ENCODE measurements at places on chromosomes 2 and 18.
A peak's percentile ranks its signal among the peaks of the same experiment; 100 is the strongest.

- no peak for DNase-seq
Observed at GRCh38 chr2:195307751-195308150, 349.3 kb upstream of the SLC39A10 start.

- no peak for DNase-seq
Observed at GRCh38 chr2:232668805-232669444, 28.2 kb upstream of the GIGYF2 start.

DNA sequence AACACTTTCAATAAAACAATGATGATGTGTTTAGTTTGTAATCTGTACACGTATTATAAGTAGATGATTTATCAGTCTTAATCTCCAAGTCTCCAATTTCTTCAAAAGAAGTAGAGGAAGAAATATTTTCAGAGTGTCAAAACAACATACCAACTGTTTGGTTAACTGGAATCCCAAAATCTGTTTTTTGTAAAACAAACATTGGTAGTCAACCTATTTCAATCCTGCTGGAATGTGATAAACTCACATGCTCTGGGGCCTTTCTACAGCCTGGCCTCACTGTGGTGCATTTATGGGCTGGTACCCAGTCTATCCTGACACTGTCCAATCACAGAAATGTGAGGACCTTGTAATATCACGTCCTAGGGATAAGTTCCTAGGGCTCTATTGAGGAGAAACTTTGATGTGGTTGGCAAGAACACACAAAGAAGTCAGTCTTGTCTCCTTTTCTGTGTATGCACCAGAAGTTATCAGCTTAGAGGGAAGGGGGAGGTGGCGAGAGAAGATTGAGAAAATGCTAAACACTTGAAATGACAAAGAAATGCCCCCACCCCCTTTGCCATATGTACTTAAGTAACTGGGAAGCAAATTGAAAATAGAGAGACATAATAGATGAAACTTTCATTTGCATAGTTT, 47.2 kb downstream of the PRKRA start:
- no peak for DNase-seq

GRCh38 chr18:54647176-54647575, 56.1 kb downstream of the DYNAP start:
- DNase-seq = no peak

- no peak for DNase-seq
Observed at GRCh38 chr2:226427538-226428307, 371.9 kb downstream of the IRS1 start.

- DNase-seq = no peak
Observed at GRCh38 chr2:179995741-179996515, 11.2 kb downstream of the CWC22 start.

- no peak for DNase-seq
Observed at GRCh38 chr2:205646680-205647079, 35.6 kb upstream of the NRP2 start.

GRCh38 chr2:25743132-25743830, 69.9 kb upstream of the DTNB start:
- DNase-seq = no peak

GRCh38 chr2:53969285-53969967, 1.4 kb downstream of the PSME4 start:
- DNase-seq = no peak

- DNase-seq = peak; percentile 54
Observed at GRCh38 chr2:230910546-230911177, 14.4 kb downstream of the GPR55 start.

- no peak for DNase-seq
Observed at GRCh38 chr2:113829761-113830160, 60.1 kb upstream of the ACTR3 start.

DNA sequence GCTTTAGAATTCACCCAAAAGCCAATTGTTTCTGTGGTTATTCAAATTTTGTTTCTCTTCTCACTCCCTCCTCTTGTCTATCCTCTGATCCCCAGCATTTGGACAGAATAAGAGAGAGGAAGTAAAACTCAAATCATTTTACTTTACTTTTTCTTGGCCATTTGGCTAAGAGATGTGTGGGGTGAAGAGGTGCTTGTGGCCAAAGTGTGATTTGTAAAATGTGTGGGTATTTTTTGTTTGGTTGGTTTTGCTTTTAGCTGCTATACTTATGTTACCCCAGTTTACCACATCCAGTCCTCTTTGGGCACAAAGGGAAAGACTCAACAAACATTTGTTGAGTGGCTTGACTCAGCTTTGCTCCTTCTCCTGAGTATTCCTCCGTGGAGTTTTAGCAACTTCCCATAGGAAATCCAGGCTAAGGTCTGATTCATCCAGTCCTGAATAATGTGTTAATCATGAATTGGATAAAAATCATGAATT, 109.1 kb upstream of the CYP1B1 start:
- DNase-seq = no peak

GRCh38 chr2:174493549-174494331, 6.9 kb upstream of the GPR155 start:
- no peak for DNase-seq

GRCh38 chr2:227153758-227154486, 10.1 kb downstream of the COL4A4 start:
- DNase-seq = no peak

- no peak for DNase-seq
Observed at GRCh38 chr2:120465989-120466703, 120.2 kb downstream of the INHBB start.

DNA sequence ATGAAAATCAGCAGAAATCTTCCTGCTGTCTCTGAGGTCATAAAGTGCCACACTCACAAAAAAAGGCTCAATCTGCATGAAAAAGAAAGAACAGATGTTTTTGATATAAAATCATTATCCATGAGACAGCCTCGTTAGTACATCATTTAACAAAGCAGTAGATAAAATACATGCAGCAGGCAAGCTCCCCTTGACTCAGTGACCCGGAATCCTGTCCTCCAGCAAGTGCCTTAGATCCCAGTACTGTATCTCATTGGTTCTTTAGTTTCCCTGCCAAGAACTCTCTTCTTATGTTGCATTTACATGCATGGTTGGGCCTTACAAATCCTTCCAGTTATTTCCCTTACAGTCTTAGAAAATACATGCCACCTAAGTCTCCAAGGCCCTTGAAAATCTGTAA, 148.9 kb upstream of the CCDC195 start:
- no peak for DNase-seq

GRCh38 chr2:168461178-168461941, 5.3 kb downstream of the CERS6 start:
- DNase-seq = no peak

DNA sequence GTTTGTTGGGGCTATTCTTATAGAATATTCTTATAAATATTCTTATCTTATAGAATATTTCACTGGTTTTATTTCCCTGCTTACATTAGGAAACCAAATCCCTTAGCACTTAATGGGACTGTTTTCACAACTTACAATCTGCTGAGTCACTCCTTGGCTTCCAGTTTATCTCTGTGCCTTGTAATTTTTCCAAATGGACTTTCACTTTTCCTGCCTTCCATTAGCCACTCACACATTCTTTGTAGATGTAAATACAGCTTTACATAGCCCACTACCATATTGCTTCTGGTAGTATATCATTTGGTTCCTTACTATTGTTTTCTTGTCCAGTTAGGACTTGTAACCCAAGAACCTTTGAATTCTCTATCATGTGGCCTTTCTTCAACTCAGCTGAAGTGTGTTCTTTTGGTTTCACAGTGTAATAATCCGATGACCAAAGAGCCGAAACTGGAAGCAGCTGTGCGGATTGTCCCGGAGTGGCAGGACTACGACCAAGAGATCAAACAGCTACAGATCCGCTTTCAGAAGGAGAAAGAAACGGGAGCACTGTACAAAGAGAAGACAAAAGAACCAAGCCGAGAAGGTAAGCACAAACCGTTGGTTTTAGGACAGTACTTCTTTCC, 96.1 kb downstream of the UGGT1 start:
- DNase-seq = no peak

- no peak for DNase-seq
Observed at GRCh38 chr2:233025706-233026105, 6.8 kb upstream of the NEU2 start.

DNA sequence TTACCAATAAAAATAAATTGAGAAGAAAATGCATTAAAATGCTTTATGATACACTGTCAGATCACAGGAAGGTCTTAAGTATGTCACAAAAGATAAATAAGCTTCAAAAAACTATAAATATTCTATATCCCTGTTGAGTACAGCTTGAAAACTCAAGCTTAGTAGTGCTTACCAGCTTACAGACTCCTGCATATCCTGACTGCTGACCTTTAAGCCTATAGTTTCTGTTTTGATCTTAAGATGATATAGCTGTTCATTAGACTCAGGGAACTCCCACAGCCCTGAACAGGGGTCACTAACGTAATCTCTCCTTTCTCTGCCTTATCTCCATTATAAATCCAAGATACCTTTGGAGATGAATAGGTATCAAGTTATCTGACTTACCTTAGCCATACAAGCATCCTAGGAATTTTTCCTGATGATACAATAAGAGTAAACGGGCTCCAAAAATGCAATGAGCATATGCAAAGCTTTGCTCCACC, 93.7 kb upstream of the RBBP8 start:
- DNase-seq = no peak

GRCh38 chr18:57188851-57189557, 42.1 kb downstream of the BOD1L2 start:
- no peak for DNase-seq

- DNase-seq = no peak
Observed at GRCh38 chr2:73993376-73993775, 8.7 kb downstream of the TET3 start.

DNA sequence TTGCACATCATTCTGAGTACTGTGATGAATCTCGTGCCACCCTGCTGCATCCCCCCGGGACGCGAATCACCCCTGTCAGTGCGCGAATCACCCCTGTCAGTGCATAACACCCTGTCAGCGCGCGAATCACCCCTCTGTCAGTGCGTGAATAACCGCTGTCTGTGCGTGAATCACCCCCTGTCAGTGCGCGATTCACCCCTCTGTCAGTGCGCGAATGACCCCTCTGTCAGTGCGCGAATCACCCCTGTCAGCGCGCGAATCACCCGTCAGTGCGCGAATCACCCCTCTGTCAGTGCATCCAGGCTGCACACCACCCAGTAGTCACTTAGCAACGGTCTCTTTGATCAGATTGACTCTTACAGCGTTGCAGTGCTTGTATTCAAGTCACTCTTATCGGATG, 134.4 kb upstream of the TPO start:
- DNase-seq = peak; percentile 28

GRCh38 chr18:12258719-12259705, 4.9 kb downstream of the CIDEA start:
- no peak for DNase-seq

DNA sequence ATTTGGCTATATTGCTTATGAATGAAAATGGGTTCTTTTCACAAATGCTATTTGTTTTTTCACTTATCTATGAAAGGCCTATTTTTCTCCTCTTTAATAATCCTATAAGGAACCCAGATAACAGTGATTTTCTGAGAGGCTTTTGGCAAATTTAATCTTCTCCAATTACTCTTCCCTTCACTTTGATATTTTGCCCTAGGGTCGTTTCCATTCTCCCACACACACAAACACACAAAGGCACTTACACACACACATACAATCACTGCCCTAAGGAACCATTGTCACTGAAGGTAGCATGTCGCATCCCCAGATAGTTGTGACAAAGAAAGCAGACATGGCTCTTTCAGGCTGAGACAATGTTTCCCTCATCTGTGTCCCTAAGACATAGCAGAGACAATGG, 170.1 kb upstream of the PGAP1 start:
- DNase-seq = no peak

DNA sequence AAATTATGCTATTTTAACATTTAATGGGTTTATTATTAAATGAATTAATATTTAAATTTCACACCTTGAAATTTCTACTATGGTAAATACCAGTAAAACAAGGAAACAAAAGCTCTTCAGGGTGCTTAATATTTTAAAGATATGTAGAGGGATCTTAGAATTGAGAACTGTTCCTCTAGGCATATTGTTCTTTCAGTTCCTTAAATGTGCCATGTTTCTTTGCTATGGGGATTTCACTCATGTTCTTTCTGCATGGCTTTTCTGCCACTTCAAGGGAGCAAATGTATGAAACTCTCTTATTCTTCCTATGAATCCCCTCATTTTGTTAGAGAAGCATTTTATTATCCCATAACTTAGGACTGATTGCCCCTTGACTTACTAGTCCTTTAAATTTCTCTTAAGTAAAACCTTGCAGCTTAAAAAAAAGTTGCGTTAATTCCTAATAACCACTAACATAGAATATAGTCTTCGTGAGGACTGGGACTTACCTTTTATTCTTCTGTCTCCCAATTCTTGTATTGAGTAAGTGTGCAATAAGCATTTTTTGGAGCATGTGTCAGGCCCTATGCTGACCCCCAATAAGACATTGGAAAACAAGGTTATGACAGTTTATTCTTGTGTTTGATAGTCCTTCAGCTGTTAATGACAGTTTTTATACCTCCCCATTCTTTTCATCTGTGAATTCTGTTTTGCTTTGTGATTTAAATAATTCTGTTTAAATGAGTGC, 95.7 kb downstream of the BIRC6 start:
- no peak for DNase-seq

GRCh38 chr2:17611036-17611435, 70.5 kb downstream of the VSNL1 start:
- no peak for DNase-seq

- peak; percentile 59 for DNase-seq
Observed at GRCh38 chr2:104976603-104977120, 61.2 kb upstream of the MRPS9 start.

GRCh38 chr2:122136056-122136455, 380.6 kb downstream of the TSN start:
- no peak for DNase-seq

DNA sequence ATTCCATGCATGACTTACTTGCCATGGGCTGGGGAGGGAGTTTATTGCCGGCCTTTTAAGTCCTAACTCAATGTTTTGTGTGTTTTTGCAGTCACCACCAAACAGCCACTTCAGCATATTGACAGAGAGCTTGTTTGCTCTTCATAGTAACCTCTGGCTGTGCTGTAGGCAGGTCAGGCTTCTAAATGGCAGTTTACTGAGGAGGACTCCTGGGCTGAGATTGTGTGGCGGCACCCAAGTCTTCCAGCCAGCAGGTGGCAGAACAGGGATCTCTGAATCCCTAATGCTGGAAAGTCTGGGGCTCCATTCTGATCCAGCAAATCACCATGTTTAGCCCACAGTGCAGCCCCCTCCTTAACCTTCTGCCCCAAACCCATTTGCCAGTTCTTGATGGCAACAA, 121.2 kb downstream of the CAPN13 start:
- no peak for DNase-seq

GRCh38 chr2:69164061-69164778, 151.2 kb downstream of the ANTXR1 start:
- DNase-seq = no peak

DNA sequence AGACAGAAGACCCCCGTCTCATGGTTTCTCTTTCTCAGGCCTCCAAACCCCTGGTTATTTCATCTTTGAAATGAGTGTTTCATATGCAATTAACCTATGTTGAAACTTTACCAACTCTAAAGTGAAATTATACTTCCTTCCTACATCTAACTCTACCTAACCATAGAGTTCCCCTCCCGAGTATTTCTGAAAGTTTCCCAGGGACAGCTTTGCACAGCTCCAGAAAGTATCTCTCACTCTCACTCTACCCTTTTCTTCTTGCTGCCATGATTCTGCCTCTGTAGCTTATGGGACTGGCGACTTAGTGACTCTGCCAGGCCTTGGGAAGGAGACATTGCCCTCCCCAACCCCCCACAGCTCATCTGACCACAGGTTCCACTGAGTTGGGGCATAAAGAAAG, 107.9 kb downstream of the B3GNT2 start:
- no peak for DNase-seq

Data from activated CD8-positive, alpha-beta memory T cell treated with anti-CD3 and anti-CD28 coated beads for 24 hours (primary cell).